ENCODE measurements at places on chromosomes 1 and 21.

- no peak for DNase-seq
Measured at GRCh38 chr1:187985897-187986654, 1157.3 kb downstream of the PLA2G4A start.

DNA sequence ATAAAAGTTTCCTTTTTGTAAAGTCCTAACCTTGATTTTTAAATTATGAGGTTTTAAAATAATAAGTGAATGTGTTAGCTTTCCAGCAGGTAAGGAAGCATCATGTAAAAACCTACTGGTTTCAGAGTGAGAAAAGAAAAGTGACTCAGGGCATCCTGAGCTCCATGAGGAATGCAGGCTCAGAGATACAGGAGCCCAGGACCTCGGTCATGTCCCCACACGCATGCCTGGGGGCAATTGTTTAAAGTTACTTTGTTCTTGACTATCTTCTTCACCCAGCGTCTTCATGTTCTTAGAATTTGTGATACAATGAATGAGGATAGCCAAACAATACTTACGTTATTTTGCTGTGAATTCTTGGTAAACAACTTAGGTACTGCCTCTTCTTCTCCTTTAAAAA, 117.4 kb upstream of the PLPPR5 start:
- DNase-seq = no peak

- DNase-seq = no peak
Measured at GRCh38 chr1:203906932-203907331, 45.5 kb downstream of the SNRPE start.

GRCh38 chr1:36766481-36766880, 267.8 kb downstream of the GRIK3 start:
- DNase-seq = no peak

- no peak for DNase-seq
Measured at GRCh38 chr1:154348429-154349076, 23.2 kb downstream of the ATP8B2 start.

GRCh38 chr1:55861676-55862340, 646.6 kb upstream of the USP24 start:
- DNase-seq = no peak
